Globus pallidus (tissue), 1 donor: ENCODE measurements at places on chromosomes 5 and 9.

- DNase-seq = no peak
Measured at GRCh38 chr5:57441557-57441956, 41.1 kb downstream of the ACTBL2 start.

DNA sequence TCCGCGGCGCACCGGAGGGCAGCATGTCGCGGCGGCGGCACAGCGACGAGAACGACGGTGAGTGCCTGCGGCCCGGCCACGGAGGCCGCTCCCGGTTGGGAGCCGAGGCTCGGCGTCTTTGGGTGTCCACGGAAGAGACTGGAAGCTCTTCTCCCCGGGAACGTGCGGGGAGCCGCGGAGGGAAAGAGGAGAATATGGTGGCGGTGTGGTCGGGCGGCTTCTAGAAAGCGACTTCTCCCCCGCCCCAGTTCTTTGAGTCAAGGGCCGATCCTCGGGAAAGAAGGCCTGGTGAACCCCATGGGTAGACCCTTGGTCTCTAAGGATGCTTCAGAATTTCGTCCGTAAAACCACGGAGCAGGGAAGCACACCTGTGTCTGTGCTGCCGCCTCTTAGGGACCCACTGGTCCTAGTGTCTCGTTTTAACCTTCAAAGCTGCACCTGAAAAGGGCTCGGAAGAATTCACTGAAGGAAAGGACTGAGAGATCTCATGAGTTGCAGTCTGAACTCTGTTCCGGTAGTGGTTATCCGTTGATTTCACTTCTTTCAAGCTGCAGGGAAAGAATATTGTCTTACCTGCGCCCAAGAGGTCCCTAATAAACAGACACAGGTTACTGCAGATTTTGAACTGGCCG is 354 bp downstream of the NCBP1 start:
- no peak for DNase-seq

DNA sequence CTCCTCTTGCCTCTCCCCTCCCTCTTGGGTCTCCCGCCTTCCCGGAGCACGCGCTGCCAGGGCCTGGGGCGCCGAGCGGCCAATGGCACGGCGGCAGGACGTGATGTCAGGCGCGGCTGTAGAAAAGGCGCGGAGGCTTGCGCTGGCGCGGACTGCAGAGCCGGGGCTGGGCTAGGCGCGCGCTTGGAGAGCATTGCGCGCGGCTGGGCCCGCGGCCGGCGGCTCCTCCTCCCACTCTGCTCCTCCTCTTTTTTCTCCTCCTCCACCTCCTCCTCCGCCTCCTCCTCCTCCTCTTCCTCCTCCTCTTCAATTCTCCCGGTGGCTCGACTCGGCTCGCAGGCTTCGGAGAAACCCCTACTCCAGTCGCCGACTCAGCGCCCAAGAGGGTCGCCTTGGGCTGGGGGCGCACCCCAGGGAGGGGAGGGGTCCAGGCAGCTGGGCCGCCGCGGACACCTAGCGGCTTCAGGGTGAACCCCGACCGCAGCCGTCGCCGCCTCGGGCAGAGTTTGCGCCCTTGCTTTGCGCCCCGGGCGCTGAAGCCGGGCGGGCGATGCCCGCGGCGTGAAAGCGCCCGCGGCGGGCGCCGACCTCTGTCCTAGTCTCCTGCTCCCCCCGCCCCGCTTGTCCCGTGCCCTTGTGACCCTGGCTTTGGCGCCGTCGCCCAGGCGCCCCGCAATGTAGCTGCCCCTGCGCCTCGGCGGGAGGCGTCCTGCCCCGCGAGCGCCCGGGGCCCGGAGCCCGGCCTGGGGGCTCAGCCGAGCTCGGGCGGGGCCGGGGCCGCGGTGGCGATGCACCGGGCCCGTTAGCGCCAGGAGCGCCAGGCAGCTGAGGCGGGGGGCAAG is at the start of gene LHX2:
LHX2 (plus strand) TSS at position 309 of the 842 bp plus-strand sequence. CDS start 581 bp downstream, outside the sequence.
- peak; percentile 49 for DNase-seq

DNA sequence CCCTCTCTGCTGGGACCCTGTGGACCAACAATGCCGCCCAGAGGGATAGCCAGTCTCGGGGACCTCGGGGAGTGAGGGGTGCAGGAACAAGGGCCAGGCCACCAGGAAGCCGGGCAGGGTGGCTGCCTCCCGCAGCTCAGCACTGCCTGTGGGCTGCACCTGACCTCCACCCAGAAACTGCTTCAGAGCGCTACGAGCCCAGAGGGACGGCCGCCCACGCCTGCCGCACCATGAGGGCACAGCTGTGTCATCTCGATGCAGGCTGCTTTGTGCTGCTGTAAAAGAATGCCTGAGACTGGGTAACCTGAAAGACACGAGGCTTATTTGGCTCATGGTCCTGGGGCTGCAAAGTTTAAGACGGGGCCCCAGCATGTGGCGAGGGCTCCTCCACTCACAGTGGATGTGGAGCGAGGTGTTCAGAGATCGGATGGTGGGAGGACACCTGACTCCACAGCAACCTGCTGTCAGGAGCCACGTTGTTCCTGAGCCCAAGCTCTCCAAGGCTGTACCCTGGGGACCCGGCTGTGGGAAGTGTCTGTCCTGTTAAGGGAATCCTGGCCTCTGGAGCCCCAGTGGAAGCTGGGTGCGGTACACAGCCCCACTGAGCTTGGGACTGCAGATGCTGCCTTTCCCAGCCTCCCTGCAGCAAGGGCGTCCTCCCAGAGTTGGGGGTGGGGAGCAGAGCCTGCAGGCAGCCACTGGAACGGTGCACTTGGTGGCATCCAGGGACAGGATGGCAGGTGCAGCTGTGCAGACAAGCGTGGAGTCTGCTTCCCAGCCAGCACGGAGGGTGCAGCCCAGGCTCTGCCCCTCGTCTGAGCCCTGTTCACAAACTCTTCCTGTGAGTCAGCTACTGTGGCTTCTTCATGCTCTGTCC is 11.8 kb upstream of the ZDHHC11 start:
- DNase-seq = no peak

DNA sequence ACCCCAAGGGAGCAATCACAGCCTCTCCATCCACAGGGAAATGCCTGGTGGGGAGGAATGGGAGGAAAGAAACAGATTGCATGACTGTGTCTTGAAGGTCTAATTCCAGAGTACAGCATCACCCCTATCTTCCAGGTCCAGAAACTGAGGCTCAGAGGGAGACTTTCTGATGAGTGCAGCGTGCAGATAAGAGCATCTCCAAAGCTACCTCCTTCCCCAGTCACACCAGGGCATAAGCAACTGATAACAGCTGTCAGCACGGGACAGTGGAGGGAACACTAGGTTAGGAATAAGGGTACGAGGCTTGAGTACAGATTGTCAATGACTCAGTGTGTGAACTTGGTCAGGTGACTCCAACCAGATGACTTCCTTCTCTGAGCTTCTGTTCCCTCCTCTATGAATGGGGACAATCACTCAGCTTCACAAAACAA is 126.9 kb downstream of the KCNIP1 start:
- DNase-seq = peak; percentile 51

- no peak for DNase-seq
Measured at GRCh38 chr9:80197661-80198060, 625.9 kb downstream of the TLE4 start.

DNA sequence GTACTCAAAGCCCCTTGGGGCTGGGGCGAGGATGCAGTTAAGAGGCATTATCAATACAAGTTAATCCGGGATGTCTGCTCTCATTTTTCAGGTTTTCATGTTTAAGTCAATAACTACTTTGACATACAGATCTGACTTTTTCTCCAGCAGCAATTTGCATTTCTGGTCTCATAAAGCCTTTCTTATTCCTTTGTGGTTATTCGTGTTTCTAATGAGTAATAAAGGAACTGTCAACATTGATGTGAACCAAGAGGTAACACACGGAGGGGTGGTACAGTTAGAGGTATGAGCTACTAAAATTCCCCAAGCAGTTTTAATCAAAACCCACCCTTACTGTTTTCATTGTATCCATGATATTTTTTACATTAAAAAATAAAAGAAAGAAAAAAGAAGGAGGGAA is 138.0 kb upstream of the NFIB start:
- no peak for DNase-seq

DNA sequence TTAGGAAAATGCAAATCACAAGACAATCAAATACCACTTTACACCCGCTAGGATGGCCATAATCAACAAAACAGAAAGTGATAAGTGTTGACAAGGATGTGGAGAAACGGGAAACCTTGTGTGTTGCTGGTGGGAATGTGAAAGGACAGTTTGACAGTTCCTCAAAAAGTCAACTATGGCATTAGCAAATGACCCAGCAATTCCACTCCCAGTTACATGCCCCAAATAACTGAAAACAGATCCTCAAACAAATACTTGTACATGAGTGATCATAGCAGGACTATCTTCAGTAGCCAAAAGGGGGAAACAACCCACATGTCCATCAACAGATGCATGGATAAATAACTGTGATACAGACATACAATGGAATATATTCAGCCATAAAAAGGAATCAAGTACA is 21.2 kb downstream of the RASGEF1C start:
- no peak for DNase-seq

DNA sequence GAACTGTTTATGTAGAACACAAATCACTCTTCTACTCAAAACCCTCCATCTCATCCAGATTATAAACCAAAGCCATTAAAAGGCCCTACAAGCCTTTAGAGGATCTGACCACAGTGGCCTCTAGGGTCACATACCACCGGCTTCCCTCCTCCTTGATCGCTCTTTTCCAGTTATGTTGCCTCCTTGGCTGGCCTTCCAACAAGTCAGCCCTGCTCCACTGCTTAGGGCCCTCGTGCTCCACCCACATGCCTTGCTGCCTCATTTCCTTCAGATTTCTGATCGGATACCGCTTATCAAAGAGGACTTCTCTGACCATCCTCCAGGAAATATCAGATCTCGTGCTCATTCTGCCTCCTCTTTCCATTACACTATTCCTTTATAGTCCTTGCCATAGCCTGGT is 139.4 kb upstream of the RAI14 start:
- DNase-seq = no peak

- DNase-seq = no peak
Measured at GRCh38 chr5:98263084-98263483, 510.4 kb upstream of the RGMB start.

- DNase-seq = no peak
Measured at GRCh38 chr5:150491876-150492275, 16.1 kb upstream of the NDST1 start.

- no peak for DNase-seq
Measured at GRCh38 chr9:78865737-78866136, 568.8 kb downstream of the PSAT1 start.

DNA sequence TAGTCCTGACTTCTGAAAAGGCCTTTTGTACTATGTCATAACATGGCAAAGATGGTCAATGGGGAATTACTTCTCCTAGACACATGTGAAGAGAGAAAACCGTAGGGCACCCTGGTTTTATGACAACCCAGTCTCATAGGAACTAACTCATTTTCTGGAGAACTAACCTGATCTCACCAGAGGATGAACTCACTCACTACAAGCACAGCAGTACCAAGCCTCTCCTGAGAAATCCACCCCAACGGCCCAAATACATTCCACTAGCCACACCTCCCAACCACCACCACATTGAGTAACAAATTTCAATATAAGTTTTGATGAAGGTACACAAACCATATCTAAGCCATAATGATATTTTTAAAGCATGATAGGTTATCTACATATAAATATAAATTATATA is 909.3 kb upstream of the CDH10 start:
- no peak for DNase-seq

DNA sequence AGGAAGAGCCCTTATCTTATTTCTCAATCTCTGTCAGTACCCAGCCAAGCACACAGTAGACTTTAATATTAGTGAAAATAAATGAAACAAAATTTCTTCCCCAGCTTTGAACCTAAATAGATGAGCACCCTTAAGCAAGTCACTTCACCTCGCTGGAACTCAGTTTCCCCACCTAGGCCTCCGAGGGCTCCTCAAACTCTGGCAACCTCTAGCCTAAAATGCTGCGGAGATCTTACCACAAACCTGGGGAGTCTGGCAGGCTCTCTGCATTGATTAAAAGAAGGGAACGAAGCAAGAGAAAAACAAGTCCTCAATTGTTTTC is 326 bp downstream of the RIGI start:
- no peak for DNase-seq

- peak; percentile 47 for DNase-seq
Measured at GRCh38 chr5:7396713-7397454, 946 bp downstream of the ADCY2 start.

GRCh38 chr9:108412755-108413154 is 443.0 kb downstream of the ACTL7B start:
- no peak for DNase-seq

GRCh38 chr5:119393201-119393691 is 37.4 kb downstream of the TNFAIP8 start:
- DNase-seq = no peak

- DNase-seq = no peak
Measured at GRCh38 chr9:36855448-36856315, 178.4 kb downstream of the PAX5 start.

DNA sequence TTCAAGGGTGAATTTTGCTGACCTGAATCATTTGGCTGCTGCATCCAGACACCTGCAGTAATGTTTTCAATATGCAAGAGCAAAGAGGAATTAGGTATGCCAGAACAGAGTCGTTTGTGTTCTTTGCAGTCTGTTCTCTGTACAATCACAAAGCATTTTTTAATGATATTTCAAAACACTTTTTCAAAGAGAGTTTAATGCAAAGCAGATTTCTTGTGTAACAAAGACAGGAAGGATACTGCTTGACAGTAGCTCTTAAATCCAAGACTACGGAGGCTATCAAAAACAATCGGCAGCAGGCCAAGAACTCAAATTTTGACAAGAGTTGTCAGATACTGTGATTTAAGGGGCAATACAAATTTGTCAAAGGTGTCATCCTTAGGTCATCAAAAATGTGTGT is 341.9 kb downstream of the GADD45G start:
- no peak for DNase-seq

DNA sequence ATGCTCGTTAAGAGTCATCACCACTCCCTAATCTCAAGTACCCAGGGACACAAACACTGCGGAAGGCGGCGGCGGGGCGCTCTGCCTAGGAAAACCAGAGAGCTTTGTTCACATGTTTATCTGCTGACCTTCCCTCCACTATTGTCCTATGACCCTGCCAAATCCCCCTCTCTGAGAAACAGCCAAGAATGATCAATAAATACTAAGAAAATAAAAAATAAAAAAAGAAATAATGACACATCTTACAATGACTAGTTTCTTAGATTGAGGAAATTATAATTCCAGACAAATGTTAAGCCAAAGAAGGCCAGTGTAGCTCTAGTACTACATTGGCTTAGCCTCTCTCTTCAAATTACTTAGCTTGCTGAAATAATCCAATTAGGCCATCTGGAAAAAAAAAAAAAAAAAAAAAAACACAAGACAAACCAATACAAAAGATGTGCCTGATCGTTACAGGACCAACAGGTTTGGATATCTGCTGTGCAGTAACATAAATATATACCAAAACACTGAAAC is 58.0 kb downstream of the ANXA2R start:
- no peak for DNase-seq

GRCh38 chr9:128005923-128006322 is 25.1 kb upstream of the EEIG1 start:
- DNase-seq = no peak

GRCh38 chr9:1013021-1013420 is 36.6 kb downstream of the DMRT3 start:
- DNase-seq = no peak

GRCh38 chr9:120500733-120501132 is 79.2 kb downstream of the CDK5RAP2 start:
- DNase-seq = no peak
